ENCODE measurements at places on chromosomes 11 and 22.
A peak's percentile ranks its signal among the peaks of the same experiment; 100 is the strongest.

DNA sequence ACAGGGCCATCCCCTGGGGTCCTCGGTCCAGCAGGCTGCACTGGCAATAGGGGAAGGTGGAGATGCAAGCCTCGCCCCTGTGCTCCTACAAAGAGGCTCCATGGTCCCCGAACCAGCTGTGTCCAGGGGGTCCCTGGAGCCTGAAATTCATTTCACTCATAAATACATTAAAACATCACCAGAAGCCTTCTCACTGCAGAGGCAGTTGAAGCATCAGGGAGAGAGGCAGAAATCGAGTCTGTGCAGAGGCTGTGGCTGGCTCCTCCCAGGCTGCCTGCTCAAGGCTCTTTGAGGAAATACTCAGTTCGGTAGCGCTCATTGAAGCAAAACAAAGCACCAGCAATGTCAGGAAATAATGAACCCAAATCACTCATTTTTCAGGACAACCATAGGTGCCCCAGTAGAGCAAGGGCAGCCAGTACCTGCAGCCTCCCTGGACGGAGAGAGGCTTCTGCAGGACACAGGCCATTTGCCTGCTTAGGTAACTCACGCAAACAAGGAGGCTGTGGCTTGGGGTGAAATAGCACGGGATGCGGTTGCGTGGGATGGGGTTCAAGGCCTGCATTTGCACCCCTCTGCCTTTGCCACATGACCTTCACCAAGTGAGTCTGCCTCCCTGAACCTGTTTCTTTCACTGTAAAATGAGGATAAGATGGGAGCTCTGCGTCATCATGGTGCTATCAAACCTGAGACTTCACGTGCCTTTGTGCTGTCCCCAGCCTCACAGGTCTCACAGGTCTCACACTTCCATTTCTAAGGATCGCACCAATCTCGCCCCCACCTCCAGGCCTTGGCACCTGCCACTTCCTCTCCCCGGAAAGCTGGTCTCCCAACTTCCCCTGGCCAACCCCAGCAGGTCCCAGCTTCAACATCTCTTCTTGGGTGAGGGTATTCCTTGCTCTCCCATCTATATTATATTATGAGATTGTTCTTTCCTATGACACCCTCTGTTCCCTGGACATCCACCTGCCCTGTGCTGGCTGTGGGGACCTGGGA lies 84.3 kb upstream of the SHISAL1 start:
- DNase-seq: no peak

- DNase-seq: no peak
Observed at GRCh38 chr11:75526192-75526541, 426 bp upstream of the GDPD5 start.

DNA sequence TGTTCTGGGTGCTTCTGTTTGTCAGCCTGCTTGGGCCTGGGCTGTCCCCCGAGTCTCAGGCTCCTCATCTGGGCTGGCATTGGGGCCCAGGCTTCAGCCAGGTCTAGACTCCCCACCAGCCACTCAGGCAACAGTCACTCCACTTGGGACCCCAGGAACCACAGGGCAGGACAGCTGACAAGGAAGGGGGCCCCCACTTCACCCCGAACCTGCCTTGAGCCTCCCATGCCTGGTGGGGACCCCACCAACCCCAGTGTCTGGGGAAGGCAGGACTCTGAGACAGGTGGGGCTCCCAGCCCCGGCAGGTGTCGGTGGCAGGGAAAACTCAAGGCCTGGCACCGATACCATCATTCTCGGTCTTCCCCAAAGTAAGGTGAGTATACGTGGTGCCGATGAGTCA lies 11.7 kb upstream of the LTO1 start:
- DNase-seq: no peak

- DNase-seq: no peak
Observed at GRCh38 chr11:76844511-76844910, 16.2 kb upstream of the ACER3 start.

GRCh38 chr11:128472128-128473089 lies 114.9 kb downstream of the ETS1 start:
- peak; percentile 70 for DNase-seq

DNA sequence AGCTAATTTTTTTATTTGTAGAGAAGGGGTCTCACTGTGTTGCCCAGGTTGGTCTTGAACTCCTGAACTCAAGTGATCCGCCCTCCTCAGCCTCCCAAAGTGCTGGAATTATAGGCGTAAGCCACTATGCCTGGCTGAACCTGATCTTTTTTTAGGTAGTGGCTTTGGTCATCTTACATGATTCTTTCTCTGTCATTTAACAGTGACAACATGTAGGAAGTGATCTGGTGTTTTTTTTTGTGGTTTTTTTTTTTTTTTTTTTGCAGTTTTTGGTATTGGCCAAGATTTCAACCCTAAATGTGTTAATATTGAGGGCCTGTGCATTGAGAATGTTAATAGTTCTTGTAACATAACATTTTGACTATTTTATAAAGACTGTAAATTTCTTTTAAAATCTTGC lies 8.0 kb upstream of the FERMT3 start:
- no peak for DNase-seq

DNA sequence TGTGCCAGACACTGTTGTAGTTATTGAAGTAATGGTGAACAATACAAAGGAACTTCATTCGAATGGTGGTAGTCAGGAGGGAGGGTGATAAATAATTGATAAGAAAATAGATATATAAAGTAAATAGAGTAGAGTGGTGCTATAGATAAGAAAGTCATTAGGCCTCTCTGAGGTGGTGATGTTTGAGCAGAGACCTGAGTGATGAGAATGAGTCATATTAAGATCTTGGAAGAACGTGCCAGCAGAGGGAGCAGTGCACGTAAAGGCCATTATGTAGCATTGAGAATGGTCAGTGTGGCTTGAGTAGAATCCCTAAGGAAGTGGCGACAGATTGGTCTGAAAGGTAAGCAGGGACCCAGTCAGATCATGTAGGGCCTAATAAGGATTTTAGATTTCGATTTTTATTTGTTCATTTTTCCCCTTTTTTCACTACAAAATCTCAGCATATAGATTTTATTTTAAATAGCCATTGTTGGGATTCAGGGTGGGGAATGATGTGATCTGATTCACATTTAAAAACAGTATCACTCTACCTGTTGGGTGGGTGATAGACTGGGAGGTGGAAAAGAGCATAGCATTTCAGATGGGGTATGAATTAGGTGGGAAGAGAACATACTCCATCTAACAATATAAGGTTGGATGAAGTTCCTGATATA lies 44.7 kb downstream of the CCDC90B start:
- DNase-seq: peak; percentile 63

DNA sequence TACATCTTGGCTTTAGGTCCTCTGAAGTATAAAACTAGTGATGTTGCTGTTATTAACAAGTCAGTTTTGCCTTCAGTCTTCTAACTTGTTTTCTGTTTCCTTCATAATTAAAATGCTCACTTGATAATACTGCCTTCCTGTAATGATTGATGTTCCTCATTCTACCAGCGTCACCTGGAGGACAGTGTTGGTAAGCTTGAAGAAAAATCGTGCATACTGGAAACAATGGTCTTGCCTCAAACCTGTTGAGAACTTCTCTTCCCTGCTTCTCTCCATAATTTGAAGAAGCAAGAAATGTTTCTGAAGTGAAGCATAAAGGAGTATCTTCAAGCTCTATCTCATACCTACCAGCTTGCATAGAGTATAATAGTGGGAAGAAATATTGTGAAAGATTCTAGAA lies 3.0 kb downstream of the YWHAH start:
- DNase-seq: peak; percentile 82

- DNase-seq: no peak
Observed at GRCh38 chr22:30245181-30245984, 1.2 kb downstream of the LIF start.

- no peak for DNase-seq
Observed at GRCh38 chr11:126480015-126480409, 124.5 kb downstream of the ST3GAL4 start.

- DNase-seq: no peak
Observed at GRCh38 chr11:460331-461199, 10.5 kb downstream of the PTDSS2 start.

GRCh38 chr11:109027851-109028250 lies 363.0 kb downstream of the DDX10 start:
- DNase-seq: no peak

DNA sequence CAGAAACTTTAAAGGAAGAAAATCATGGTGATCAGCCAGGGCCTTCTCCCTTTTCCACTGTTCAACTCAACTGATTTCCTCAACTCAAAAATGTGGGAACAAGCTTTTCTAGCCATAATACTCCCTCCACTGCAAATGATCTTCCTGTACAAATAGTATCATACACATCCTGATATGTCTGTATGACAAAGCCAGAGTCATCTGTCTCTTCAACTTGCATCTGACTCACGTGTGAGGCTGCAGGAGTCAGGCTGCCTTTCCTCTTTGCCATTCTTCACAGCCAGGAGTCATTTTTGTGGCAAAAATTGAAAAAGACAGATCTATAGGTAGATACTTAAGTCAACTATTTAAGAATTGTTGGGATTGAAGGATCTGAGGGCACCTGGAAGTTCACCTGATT lies 13.3 kb downstream of the PATZ1 start:
- no peak for DNase-seq

- no peak for DNase-seq
Observed at GRCh38 chr11:119593346-119593745, 135.7 kb downstream of the NECTIN1 start.

GRCh38 chr11:106473089-106473722 lies 395.7 kb downstream of the AASDHPPT start:
- no peak for DNase-seq

- no peak for DNase-seq
Observed at GRCh38 chr11:86799680-86800075, 664 bp upstream of the PRSS23 start.

DNA sequence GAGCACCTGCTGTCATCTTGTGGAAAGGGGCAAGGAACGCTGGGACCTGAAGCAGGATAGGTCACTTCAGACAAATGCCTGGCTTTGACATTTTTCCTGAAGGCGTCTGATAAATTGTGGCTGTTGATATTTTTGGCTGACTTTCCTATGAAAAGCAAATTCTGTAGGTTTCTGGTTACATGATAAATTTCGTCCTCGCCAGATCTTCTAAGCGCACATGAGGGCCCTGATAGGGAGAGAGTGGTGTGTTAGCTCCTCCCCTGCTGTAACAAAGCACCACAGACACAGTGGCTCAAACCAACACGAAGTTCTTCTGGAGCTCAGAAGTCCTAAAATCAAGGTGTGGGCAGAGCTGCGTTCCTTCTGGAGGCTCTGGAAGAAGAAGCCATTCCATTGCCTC lies 19.6 kb downstream of the APOL4 start:
- DNase-seq: no peak

GRCh38 chr22:36986242-36986821 lies 32.9 kb downstream of the TST start:
- peak; percentile 62 for DNase-seq

DNA sequence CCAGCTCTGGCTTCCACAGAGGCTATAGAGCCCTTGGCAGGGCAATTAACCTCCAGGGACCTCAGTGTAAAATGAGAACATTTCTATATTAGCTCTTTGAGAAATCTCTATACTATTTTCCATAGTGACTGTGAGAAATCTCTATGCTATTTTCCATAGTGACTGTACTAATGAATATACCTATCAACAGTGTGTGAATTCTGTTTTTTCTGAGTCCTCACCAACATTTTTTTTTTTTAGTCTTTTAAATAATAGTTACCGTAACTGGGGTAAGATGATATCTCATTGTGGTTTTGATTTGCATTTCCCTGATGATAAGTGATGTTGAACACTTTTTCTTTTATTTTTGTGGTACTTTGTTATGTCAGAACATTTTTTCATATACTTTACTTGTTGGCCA lies 7.0 kb upstream of the MTNR1B start:
- no peak for DNase-seq

GRCh38 chr11:125561924-125562323 lies 7.4 kb upstream of the EI24 start:
- DNase-seq: no peak

DNA sequence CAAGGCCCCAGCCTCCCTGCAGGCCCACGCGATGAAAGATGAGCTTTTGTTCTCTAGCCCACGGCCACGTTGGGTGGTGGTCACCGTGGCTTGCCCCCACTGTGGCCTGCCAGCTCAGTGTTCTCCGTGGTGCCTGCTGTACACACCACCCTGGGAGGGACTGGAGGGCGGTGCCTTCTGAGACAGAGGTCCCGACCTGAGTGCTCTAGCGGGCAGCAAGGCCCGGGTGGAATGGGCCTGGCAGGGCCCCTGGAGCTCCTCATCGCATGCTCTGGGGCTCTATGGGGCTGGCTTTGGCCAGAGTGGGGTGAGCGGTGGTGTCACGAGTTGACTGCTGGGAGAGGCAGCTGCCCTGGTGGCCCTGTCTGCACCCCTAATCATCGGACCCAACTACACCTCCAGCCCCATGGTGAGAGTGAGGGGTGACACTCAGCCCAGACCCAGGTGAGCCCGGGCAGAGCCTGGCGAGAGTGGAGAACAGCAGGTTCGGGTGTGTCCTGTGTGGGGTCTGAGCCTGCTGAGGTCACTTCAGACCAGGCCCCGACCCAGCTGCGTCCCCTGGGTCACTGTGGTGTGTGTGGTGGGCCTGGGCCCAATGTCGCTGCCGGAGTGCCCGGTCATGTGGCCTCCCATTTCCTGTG lies 541.9 kb downstream of the TBC1D22A start:
- no peak for DNase-seq

GRCh38 chr11:132064987-132065620 lies 694.7 kb downstream of the NTM start:
- no peak for DNase-seq

DNA sequence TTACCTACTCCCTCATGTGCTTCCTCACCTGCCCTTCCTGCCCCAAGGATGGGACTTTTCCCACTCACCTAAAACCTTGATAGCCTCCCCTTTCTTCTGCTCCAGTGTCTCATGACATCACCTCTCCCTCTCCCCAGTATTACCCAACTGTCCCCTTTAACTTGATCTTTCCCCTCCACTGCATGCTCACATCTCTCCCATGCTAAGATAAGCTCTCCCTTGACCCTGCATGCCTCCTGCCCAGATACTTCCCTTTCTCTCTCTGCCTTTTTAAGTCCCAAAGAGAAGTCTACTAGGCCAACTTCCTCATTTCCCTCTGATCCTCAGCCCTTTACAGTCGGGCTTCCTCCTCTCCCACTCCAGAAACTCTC lies 14.8 kb downstream of the CD3E start:
- DNase-seq: no peak

DNA sequence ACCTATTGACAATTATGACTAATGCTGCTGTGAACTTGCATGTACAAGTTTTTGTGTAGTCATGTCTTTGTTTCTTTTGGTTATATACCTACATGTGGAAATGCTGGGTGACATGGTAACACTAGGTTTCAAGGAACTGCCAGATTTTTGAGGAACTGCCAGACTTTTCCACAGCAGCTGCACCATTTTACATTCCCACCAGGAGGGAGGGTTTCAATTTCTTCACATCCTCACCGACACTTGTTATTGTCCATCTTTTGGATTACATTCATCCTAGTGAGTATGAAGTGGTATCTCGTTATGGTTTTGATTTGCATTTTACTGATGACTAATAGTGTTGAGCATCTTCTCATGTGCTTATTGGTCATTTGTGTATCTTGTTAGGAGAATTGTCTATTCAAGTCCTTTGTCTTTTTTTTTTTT lies 13.3 kb downstream of the CLDN5 start:
- no peak for DNase-seq

All from NAMALWA (cell line).